ENCODE measurements at places on chromosomes 7 and 10.

DNA sequence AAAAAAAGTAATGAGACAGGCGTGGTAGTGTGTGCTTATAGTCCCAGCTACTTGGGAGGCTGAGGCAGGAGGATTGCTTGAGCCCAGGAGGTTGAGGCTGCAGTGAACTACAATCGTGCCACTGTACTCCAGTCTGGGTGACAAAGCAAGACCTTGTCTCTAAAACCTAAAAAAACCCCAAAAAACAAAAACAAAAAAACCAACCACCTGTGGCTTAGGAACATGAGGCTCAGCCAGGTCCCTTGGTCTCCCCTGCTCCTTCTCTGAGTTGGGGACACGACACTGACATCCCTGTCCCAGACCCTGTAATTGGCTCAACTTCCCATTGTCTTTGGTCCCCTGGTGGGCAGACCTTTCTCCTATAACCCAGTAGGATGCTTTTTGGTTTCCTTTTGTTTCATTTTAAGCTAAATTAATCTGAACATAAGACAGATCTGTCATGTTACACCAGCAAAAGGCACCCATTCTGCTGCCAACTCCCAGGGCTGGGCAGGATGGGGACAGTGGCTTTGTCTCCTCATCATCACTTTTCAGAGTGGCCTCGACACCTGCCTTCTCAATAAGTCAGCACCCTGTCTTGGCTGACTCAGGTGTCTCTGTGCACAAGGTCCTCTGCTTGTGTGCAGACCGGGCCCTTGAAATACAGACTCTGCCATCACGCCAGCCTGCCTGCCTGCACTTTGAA, 74.4 kb downstream of the MYL10 start:
- DNase-seq, result no peak

DNA sequence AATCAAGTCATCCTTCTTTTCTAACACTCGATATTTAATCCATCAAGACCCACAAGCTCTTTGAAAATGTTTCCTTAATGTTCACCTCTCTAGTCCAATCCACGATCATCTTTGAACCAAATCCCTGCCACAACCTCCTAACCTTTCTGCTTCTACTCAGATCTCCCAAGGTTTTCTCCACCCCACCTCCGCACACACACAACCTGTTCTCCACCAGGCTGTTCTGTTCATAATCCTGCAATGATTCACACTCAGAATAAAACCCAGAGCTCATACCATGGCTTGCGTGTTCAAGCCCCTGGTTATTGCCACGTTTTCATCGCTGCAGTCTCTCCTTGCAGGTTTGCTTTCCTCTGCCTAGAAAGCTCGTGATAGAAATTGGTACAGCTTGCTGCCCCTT, 53.8 kb upstream of the BAMBI start:
- no peak for DNase-seq

GRCh38 chr7:7642081-7642480, 1.5 kb downstream of the UMAD1 start:
- no peak for DNase-seq

DNA sequence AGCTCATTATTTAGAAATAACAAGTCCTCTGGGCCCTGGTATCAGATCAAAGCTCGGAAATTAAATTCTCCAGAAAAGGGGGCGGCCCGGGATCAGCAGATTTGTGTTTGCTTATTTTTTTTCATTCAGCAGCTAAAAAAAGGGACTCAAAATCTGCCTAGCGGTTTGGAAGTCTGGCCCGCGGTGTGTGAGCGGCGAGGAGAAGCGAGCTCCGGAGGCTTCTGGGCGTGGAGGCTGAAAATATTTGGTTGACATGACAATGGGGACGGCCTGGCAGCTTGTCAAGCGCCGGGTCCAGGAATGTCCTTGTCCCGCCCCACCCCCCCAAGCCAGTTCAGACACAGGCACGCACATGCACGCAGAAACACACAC, 43.4 kb downstream of the FOXL3 start:
- DNase-seq, result no peak

- DNase-seq, result no peak
Measured at GRCh38 chr7:68770649-68771048, 827.6 kb upstream of the AUTS2 start.

GRCh38 chr7:94912085-94912484, 4.7 kb downstream of the PPP1R9A start:
- no peak for DNase-seq

Data from stimulated activated CD8-positive, alpha-beta memory T cell treated with anti-CD3 and anti-CD28 coated beads, Interleukin-12 subunit alpha, Interleukin-12 subunit beta, amount 100 ng/mL, for 1 hour (primary cell).